ENCODE measurements at places on chromosomes 1 and 21.

GRCh38 chr21:15539376-15539775, 190.4 kb upstream of the USP25 start:
- no peak for DNase-seq

DNA sequence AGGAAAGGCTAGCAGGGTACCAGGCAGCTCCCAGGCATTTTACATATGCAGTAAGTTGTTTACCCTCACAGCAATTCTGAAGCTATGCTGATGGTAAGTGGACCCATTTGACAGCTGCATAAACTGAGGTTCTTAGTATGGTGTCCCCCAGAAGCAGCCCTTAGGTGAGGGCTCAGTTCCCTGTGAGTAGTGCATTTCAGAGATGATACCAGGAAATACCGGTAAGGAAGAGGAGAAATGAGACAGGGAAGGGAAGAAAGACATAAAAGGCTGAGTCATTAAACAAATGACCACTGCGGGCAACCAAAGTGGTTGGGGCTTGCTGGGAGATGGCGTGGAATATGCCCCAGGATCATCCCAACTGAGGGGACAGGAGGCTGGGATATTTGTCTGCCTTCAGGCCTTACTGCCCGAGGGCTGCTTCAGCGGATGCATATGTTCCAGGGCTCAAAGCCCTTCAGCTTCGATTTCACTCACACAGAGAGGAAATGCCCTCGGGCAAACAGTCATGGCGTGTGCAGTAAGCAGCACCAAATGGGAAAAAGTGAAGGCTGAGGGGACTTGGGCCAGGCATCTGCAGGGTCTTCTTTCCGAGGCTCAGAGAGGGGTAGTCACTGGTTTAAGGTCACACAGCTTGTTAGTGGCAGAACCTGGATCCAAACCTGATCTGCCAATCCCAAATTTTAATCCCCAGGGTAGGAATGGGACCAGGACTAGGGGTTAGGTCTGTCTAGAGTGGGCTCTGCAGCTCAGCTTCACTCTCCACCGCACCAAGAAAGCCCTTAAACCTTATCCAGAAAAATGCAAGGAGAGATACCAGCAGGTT, 133.7 kb upstream of the RUNX3 start:
- no peak for DNase-seq

DNA sequence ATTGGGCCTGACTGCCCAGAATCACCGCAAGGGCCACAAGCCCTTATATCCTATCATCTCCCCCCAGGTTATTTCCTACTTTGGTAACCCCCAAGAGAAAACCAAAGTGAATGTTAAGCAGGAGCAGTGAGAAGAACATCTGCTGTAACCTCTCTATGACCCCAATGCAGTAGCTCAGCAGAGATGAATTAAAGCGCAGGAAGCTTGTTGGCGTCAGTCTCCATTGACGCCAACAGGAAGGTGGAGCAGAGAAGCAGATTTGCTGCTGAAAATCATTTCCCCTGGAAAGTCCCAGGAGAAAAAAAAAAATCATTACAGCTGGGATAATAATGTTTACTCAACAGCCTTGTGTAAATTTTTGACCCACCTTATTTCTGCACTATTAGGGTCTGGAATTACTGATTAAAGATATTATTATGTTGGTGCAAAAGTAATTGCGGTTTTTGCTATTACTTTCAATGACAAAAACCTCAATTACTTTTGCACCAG, 33.2 kb upstream of the FAM163A start:
- DNase-seq = no peak

- DNase-seq = peak; percentile 81
Observed at GRCh38 chr1:6208723-6209660, 3.1 kb downstream of the RNF207 start.

GRCh38 chr1:12397462-12398450, 167.9 kb downstream of the VPS13D start:
- DNase-seq = no peak

GRCh38 chr1:50438945-50439344, 15.7 kb upstream of the DMRTA2 start:
- no peak for DNase-seq
